ENCODE measurements at places on chromosomes 1 and 21.

DNA sequence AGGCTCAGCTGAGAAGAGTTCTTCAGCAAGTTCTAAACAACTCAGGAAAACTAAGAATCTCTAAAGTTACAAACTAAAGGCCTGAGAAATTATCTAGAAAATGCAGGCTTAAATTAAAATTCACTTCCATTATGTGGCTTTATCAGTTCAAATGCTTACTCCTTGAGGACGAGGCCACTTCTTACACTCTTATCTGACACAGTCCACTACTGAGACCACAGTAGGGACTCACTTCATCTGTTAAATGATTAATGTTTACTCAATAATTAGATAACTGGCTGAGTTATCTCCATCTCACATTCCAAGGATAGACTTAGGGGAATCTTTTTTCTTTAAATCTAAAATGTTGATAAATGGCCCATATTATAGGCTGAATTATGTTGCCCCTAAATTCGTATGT is 1.6 kb downstream of the C1orf141 start:
- no peak for DNase-seq

DNA sequence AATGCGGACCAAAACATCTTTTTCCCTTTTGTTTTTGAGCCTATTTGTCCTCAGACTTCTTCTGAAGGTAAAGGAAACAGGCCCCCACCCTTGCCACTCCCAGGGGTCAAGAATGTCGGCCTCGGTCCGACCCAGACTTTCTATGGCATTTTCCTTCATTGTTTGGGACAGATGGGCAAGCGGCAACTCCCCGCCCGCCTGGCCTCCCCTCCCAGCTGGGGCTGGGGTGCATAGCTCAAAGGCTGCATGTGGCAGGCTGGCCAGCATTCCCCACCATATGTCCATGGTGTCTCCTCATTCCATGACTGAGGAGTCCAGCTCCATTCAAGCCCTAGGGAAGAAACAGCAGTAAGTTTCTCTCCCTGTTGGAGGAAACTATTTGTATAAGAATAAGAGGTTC is 29.4 kb upstream of the TSPEAR start:
- DNase-seq, result no peak

DNA sequence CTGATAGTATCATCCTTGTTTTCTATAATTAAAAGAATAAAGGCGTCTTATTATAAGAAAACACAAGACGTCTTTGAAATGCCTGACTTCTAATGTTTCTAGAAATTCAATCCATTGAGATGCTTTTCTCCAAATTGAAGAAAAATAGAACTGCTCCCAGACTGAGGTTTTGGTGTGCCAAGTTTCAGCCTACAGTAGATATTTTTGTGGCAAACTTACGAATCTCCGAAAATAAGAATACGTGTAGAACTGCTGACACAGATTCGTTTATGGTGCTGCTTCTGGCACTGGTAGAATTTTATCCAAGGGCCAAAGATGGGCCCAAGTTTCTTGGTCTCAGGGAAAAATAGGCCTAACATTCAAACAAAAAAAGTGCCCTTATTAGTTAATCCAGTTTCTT is 554.5 kb upstream of the NR5A2 start:
- DNase-seq, result no peak

GRCh38 chr1:183952101-183952500 is 85.4 kb downstream of the COLGALT2 start:
- no peak for DNase-seq

DNA sequence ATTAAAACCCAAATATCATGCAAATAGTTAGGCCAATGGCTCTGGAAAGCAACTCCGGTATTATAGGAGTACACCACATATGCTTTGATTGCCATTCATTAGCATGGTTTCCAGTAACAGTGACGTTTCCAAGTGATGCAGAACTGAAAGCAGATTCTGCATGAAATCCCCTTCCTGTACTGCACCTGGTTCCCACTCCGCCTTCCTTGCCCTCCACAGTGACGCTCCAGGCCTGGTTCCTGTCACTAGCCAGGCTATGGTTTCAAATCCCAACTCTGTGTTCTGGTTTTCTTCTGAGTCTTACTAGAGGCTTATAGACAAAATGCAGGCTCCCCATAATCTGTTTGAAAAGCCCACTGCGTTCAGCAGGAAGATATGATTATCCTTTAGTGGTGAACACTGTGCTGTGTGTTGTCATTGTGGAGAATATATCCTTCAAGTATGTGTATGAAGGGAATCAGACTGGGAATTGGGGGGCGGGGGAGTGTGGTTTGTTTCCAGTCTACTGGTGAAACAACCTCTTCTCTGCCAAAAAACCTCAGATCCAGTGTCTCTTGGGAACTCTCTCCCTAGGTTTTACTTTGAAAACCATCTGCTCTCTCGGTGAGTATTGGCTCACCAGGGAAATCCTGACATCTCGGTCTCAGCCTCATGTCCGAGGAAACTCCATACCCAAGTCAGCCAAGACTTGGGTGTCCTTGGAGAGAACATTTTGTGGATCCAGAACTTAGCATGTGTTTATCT is 78.7 kb downstream of the TYW3 start:
- DNase-seq, result peak; percentile 6
